Activated CD8-positive, alpha-beta memory T cell treated with anti-CD3 and anti-CD28 coated beads for 24 hours (primary cell): ENCODE measurements at places on chromosomes 6 and 20.

GRCh38 chr6:89071036-89071435, 9.5 kb upstream of the PNRC1 start:
- no peak for DNase-seq

GRCh38 chr6:119241111-119241465, 108.5 kb downstream of the MAN1A1 start:
- no peak for DNase-seq

GRCh38 chr20:25534845-25535244, 50.5 kb downstream of the NINL start:
- DNase-seq = no peak

DNA sequence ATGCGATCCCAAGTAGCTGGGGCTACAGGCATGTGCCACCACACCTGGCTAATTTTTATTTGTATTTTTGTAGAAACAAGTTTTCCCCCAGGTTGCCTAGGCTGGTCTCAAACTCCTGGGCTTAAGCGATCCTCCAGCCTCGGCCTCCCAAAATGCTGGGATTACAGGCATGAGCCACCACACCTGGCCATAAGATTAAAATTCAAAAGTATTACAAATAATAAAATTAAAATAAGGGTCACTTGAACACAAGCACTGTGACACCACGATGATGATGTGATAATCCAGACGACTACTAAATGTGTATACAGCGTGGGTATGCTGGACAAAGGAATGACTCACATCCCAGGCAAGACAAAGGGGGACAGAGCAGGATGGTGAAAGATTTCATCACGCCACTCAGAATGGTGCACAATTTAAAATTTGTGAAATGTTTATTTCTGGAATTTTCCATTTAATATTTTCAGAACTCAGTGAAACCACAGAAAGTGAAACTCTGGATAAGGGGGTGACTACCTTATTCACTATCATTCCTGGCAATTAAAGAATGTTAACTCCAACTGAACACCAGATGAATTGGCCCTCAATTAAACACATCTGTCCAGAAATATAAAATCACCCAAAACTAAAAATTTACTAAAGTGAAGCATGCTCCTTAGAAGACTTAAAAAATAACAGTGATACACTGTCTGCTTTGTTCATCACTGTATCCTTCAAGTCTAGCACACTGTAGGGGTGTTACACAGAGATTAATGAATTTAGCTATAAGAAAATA, 13.1 kb downstream of the B4GALT5 start:
- DNase-seq = no peak

DNA sequence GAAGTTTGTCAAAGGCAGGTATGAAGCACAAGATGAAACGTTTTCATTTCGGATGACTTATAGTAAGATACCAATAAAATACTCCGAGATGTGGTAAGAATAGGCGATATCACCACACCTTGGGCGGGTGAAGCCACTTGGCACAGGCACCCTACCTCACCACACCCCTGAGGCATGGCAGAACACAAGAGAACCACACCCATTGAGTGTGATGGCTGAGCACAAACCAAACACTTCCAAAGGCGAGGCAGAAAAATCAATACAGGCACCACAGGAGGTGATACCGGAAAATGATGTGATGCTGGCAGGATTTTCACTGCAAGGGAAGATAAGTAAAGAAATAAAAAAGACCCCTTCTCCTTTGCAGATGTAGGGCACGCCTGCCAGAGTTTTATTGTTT, 332.9 kb upstream of the PRDM1 start:
- DNase-seq = no peak

GRCh38 chr6:21404577-21404976, 189.0 kb upstream of the SOX4 start:
- no peak for DNase-seq

DNA sequence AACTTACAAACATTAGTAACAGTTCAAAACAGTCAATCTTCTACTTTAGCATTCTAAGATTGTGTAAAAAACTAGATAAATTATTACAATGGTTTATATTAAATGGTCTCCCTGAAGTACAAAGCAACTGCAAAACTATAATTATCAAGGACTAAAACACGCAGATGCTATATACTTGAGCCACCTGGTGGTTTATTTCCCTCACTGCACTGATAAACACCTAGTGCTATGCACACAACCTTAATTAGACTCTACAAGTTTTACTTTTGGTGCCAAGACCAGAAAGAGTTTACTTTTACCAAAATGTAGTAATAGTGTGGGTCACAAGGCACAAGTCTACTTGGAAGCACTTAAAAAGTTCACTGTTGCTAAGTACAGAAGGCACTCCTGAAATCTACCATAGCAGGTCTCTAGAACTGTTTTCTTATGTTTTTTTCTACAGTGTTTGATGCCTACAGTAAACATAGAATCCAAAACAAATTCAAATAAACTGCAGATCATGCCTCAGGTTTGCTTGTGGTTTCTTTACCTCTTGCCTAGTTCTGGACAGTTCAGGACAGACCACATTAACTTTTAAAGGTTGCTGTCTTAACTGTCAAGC, 49.2 kb downstream of the GMDS start:
- DNase-seq = no peak

- no peak for DNase-seq
These were observed 21.7 kb downstream of the FGD2 start for GRCh38 chr6:37027036-37027720.

- no peak for DNase-seq
These were observed 21.7 kb downstream of the RIOK1 start for GRCh38 chr6:7411328-7411727.

GRCh38 chr6:140718021-140718420, 1343.6 kb upstream of the CITED2 start:
- no peak for DNase-seq

DNA sequence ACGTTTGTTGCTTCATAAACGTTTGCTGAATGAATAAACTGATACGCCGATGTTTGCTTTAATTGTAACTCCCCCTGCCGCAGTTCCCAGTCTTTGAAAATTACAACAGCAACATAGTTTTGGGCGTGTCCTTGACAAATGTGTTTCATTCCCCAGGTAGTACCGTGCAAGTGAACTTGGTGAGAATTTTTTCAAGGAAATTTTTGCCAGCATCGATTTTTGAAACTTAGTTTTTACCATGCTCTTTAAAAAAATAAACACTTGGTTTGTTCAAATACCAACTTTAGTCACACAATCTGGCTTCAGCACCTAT, 60.1 kb downstream of the FAM217A start:
- DNase-seq = no peak

DNA sequence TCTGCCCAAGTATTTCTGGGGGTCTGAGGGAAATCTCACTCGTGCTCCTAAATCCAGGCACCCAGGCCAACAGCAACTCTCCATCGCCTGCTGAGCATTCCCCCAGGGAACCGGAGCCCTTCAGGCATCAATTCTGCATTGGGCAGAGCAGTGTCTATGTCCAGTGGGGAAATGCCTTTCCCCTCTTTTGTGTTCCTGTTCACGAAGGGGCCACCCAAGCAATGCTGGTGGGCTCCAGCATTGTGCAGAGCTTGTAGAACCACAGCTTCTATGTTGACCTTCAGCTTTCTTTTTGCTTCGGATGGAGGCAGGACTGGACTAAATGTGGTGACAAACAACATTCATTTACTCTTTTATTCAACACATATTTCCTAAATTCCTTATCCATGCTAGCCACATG, 27.2 kb upstream of the DDR1 start:
- DNase-seq = no peak

DNA sequence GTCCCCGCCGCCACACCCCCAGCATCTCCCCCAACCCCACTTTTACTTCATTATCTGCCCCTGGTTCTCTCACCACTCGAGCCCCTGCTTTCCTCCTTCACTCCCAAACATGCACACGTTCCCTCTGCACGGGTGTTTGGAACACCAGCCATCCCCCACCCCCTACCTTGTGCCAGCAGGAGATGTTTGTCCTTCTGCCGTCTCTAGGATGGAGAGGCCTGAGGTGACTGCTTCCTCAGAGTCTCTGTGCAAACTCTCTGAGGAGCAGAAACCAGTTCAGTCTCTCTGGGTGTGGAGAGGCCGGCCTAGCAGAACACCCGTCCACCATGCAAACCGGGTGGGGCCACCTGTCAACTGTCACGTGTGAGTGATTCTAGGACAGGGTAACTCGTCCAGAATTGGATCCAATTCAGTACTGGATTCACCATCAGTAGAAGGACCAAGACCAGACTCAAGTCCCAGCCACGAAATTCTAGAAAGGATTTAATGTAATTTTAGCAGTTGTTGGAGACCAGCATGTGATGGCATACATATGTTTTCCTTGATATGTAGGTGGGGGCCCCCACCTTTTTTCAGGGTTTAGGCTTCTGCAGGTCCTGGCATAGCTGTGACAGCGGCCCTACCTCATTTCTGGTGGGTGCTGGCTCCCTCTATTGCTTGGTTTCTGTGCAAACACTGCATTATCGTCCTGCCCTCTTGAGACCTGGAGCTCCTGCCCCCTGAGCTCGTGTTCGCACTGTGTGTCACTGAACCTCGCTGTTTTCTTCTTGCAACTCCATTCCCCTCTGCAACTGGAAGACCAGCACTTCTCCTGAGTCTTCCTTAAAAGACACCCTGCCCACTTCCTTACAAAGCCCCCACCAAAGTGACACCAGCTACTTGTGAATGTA, at the start of gene RAET1E:
RAET1E (minus strand) TSS at position 259 of the 890 bp plus-strand sequence. CDS start 7,212 bp downstream, outside the sequence.
- peak; percentile 38 for DNase-seq

GRCh38 chr6:140012150-140012549, 637.7 kb upstream of the CITED2 start:
- no peak for DNase-seq

GRCh38 chr6:122401104-122401503, 1.7 kb downstream of the HSF2 start:
- DNase-seq = no peak

GRCh38 chr6:153645326-153645725, 393.7 kb upstream of the OPRM1 start:
- DNase-seq = no peak
